ENCODE measurements at places on chromosomes 4 and X.

DNA sequence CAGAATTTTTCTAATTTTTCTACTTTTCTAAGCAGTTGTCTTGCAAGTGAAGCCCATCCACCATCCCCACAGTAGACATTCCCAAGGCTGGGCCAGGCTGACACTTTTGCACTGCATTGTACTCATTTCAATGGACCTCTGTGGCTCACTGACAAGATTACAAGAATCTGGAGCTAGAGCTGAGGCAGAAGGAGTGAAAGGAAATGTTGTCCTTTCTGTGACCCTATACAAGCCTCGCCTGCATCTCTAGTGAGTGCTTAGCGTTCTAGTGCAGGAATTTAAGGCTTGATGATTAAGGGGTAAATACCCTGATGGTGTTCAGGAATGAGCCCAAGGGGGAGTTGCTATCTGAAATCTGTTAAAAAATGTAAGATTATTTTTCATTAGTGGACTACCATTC is 6.3 kb downstream of the MAGED1 start:
- DNase-seq = no peak

DNA sequence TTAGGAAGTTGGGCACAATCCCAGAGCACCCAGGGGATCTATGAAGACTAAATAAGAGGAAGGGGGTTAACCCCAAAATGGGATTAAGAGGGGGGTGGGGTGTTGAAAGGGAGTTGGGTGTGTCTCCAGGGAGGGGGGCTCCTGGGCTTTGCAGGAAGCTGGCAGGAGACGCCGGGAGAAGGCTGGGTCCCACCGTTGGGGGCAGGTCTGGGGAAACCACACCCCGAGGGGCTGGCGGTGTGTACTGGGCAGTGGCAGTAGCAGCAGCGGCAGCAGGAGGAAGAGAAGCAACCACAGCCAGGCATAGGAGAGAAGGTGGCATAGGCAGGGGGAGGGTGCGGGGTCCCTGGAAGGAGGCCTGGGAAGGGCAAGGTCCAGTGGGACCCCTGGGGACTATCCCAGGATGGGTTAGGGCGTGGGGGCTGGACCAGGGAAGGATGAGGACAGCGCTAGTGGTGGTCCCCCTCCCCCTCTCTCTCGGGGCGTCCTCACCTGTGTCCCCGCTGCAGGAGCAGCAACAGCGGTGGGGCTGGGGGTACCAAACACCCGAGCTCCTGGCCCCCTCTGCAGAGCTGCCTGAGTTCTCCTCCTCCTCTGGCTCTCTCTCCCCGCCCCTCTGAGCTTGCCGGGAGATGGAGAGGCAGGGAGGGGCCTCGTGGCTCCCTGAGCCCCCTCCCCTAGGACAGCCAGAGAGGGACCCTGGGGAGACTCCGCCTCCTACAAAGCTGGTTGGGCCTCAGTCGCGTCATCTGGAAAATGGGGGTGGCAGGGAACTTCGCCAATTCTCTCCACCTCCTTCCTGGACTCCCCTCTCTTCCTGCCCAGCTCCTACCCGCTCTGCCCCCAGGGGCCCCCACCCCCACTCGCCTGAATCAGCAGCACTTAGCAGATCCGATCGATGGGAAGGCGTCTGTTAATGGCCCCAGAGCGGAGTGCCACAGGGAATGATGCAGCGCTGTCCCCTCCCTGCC is at the start of gene KCND1:
Gene KCND1 (minus strand): TSS at position 596 of the 971 bp plus-strand sequence. CDS start 1,573 bp downstream, outside the sequence.
- DNase-seq = peak; percentile 31

GRCh38 chr4:157363360-157363759 is 142.8 kb downstream of the GRIA2 start:
- DNase-seq = no peak

DNA sequence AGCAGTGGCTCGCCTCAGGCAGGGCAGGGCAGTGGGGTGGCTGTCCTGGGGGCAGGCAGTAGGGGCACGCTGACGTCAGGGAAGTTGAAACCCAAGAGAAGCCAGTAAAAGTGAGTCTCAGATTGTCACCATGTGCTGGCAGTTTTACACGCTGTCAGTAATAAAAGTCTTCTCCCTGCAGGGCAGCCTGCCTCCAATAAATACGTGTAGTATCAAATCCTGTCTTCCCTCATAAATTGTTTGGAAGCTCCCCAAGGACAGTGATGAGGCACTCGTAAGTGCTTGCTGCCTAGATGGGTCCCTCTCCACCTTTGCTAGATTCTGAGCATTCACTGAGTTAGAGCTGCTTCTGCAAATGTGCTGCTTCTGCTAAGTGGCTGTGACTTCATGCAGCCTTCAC is 60.8 kb upstream of the MSANTD1 start:
- no peak for DNase-seq

- DNase-seq = no peak
Observed at GRCh38 chr4:142480244-142480643, 365.9 kb downstream of the INPP4B start.

Measured in Ammon's horn (tissue), 1 donor.